ENCODE measurements at places on chromosomes 12 and 14.

DNA sequence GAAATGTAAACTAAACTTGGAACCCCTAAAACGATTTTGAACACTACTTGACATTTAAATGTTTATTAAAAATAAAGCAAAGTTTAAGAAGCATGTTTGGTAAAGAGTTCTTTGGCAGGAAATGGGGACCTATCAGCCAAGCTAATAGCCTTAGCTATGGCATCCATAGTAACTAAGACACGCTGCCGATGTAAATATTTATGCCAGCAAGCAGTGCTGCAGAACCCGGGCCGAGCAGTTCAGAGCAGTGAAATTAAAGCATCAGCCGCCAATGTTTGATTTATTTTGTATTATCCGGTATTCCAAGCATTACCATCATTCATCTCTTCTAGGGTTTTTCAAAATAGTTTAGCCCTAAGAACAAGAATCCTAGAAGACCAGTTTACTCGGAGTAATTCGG, 61.6 kb downstream of the PPP2R5C start:
- DNase-seq, result no peak

DNA sequence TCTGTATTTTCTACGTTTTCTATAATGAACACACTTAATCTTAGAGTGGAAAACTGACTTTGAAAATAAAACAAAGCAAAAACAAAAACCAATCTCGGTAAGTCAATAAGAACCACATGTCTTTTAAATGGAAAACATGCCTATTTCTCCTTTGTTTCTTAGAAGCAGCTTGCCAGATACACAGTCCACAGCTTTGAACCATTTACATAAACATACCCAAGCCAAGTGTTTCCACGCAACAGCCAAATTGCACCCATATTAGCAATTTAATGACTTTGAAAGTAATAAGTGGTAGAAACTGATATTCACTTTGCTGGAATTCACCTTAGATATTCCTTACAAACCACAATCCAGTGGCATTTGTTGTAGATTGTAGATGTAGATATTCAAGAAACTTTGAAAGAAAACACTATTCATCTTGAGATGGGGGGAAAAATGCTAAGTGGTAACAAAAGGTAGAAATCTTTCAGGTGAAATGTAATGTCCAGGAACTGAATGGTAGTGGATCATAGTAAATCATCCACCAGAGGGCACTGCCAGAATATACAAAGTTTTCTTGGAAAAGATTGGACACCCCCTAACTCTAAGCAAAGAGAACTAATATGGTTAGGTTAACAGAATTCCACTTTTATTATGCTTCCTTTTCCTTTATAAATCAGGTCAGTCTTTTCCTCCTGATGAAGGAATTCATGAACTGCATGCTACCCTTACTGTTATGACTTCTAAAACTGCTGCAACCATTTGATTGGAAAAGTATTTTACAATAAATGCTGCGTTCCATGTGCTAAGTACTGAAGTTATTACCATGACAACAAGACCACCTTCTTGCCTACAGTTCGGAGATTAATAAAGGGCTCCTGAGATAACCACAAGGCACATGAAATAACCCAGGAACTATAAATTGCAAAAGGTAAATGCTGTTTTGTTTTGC, 69.8 kb downstream of the RERG start:
- no peak for DNase-seq

DNA sequence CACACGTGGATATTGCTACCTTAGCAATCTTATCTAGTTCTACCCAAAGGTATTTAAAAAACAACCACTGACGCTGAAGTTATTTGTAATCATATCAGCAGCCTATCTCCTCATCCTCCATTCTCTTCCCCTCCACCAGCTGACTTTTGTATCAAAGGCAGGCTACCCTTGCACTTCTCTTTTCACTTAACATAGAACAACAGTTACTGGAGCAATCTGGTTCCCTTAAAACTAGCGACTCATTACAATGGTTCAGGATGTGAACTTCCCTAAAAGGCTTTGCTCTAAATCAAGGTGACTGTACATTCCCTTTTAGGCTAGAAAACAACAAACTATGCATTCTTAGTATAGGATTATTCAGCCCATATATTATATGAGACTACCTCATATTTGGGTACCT, 404.7 kb downstream of the APAF1 start:
- no peak for DNase-seq

DNA sequence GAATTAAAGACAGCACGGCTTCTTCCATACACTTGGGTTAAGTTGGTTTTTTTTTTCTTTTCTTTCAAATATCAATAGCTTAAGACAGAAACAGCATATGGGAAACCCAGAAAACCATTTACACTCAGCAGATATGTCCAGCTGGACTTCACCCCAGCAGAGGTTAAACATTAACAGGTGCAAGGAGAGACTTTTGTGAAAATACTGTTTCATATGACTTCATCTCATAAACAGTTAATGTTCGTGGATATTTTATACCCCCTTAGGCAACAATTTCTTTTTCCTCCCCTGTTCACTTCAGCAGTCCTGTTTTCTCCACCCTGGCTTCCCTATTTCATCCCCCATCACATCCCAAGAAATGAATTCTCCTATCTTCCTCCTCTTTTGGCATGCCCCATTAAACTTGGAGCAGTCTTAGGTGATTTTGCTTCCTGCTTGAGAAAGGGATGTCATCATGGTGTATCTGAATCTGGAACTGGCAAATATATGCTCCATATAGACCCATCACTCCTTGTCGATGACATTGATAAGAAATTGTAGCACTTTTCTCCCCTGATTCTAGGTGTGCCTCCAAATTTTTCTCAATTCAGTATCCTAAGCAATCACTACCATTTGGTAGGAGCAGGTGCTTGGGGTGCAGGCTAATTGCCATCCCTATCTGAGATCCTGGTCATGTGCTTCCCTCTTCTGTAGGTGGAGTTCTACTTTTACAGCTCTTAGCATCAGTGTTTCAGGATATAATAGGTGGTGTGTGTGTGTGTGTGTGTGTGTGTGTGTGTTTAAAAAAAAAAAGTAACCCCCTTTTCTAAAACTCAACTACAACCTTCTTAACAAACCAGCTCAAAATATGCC, 67.9 kb downstream of the BMP4 start:
- no peak for DNase-seq

GRCh38 chr12:9406564-9407424, 198.6 kb upstream of the PZP start:
- DNase-seq, result no peak

- no peak for DNase-seq
Observed at GRCh38 chr12:52081263-52081733, 1.8 kb downstream of the SMIM41 start.

DNA sequence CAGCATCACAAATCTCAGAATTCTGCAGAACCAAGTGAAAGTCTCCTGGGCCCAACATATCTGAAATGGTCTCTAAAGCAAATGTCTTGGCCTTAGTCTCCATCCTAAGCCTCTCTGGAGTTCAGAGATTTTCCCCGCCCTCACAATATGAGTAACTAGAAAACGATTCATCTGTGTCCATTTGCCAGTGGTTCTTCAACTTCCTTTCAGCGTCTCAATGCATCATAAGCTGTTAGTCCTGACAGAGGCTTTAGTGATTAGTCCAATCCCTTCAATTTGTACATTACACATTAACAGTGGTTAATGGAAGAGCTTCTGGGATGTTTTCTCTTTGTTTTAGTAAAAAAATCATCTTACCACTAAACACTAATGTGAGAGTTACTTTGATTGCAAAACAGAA, 17.4 kb downstream of the NPC2 start:
- DNase-seq, result no peak

DNA sequence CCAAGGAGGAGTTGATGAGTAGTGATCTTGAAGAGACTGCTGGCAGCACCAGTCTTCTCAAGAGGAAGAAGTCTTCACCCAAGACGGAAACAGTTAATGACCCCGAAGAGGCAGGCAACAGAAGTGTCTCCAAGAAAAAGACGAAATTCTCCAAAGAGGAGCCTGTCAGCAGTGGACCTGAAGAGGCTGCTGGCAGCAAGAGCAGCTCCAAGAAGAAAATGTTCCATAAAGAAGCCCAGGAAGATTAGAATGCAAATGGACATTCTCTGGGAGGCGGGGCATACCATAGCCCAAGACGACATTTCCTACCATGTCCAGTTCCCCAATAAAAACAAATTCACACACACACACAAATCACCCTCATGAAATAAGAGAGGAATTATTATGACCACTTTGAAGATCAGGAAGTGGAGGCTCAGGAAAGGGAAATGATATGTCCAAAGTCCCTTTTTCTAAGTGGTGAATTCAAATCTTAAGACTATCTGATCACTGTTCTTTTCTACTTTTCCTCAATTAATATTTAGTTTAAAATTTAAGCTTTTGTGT, 131.8 kb downstream of the PAWR start:
- no peak for DNase-seq

DNA sequence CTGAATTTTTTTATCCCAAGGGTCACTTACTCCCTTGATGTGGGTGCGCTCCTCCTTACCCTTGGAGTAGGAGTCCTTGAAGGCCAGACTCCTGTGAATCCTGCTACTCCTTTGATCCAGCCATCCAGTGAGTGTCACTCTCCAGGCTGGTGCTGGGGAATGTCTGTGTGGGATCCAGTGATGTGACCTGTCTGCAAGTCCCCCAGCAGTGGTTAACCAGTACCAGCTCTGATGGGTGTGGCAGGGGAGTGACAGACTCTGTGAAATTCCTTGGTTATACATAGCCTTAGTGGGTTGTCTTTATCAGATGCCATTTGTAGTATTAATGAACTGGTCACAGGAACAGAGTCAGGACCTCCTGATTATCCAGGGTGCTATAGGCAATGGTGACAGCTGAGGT, 409.5 kb upstream of the LMO3 start:
- DNase-seq, result no peak

DNA sequence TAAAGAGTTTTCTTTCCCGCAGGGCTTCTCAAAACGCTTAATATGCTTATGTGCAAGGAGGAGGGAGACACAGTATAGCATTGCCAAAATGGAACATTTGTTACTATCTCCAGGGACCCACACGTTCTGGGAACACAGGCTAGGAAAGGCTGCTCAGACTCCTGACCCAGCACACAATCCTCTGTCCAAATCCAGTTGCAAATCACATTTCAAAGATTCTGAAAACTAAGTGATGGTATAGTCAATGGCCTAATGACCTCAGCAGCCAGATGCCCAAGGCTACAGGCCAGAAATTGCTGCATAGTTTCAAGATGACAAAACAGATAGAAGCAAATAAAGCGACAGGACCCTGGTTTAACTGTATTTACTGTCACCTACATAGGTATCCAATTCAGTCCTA, 97.0 kb upstream of the GRIP1 start:
- DNase-seq, result no peak

GRCh38 chr12:119176267-119177055, 2.3 kb upstream of the HSPB8 start:
- no peak for DNase-seq

DNA sequence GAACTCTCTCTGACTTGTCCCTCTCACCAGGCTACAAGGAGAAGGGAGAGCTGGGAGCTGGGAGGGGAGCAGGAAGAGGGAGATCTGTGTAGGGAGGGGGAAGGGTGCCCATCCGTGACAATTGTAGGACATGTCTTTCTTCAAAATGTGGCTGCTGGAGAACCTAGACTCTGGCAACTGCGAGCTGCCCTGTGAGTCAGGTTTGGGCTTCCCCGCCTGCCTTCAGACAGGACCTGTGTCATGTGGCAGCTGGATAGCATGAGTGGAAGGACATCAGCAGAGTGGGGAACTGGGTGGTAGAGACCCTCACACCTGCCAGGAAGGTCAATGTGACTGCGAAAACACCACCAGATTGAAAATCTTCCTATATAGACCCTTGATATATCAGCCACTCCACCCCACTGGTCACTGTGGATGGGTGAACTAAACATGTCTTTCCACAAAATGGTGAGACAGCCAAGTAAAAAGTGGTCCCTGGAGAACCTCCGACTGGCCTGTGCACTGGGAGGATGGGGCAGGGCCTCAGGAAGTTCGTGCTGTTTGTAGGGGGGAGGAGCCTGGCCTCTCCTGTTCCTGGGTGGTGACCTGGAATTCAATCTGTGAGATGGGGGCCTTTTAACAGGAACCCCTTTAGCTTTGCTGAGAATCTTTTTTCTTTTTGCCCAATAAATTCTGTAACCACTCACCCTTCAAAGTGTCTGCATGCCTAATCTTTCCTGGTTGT, 62.2 kb upstream of the CAPRIN2 start:
- no peak for DNase-seq

DNA sequence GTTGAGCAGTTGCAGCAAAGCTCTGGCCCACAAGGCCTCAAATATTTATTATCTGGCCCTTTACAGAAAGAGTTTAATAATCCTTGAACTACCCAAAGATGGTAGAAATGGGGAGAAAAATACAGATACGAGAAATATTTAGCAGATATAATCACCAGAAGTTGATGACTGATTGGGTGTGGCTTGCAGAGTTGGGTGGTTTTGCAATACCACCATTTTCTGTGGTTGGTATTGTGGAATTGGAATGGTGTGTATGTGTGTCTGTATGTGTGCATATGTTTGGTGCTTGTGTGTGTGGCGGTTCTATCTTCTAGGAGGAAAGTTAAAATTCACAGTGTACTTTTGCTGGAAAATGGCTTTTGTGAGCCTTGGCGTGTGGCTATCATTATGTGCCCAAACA, 85.4 kb upstream of the MANSC4 start:
- DNase-seq, result no peak

- no peak for DNase-seq
Observed at GRCh38 chr14:51593397-51593796, 58.3 kb upstream of the FRMD6 start.

- DNase-seq, result no peak
Observed at GRCh38 chr12:81639196-81639595, 120.0 kb downstream of the PPFIA2 start.

DNA sequence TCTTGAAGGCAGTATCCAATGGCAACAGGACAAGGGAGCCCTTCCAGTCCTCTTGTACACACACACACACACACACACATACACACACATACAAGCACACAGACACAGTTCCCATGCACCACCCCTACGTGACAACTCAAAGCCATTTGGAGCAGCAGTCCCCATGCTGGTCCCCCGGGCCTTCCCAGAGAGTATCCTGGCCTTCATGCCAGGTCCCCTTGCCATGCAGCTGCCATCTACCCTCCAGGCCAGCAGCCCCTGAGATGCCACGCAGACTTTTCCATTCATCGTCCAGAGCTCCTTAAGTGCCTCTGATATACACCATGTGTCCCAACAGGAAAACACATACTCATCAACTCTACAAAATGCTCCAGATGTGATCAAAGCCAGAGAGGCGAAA, 159.5 kb downstream of the ANO2 start:
- DNase-seq, result no peak

- DNase-seq, result no peak
Observed at GRCh38 chr12:22672951-22673350, 48.0 kb downstream of the ETNK1 start.

- no peak for DNase-seq
Observed at GRCh38 chr12:112443916-112444315, 25.2 kb downstream of the PTPN11 start.

DNA sequence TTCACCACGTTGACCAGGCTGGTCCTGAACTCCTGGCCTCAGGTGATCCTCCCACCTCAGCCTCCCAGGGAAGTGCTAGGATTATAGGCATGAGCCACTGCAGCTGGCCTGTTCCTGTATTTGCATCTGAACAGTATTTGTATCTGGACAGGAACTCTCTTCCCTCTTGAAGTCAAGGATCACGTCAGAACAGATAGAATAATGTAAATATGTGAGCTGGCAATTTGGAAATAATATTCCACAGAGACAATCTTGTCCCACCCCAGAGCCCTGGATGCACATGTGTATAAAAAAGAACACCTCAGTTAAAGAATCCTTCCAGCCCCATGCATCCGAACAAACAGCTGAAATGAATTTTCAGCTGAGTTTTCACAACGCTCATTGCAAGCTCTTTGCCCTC, 118.3 kb downstream of the VEZT start:
- DNase-seq, result no peak
